WTC11 (cell line): ENCODE measurements at places on chromosomes 5 and 9. TPM values are rescaled to one million over a fixed set of nuclear protein-coding genes. Genes with fewer than 3 reads are reported as not detected.

Gene UBE2QL1
- total RNA-seq: 0.46 to 0.50 TPM (median 0.46 TPM) in 3 replicates

Gene ORM1
- total RNA-seq: 3.9 to 7.2 TPM (median 5.4 TPM) in 3 replicates

Gene LRRC14B
- 0.11 TPM in 1 of 3 replicates, not detected in the others for total RNA-seq

Gene NR2F1
- total RNA-seq: 0.18 to 0.34 TPM (median 0.31 TPM) in 3 replicates

Gene CEP72
- total RNA-seq: 26.6 to 29.9 TPM (median 29.2 TPM) in 3 replicates

Gene ZNF366
- not detected in 3 replicates for total RNA-seq

Gene PNPLA7
- total RNA-seq: 1.3 to 1.6 TPM (median 1.6 TPM) in 3 replicates

Gene ZNF658
- total RNA-seq: 5.0 to 5.7 TPM (median 5.4 TPM) in 3 replicates

Gene GABRA6
- total RNA-seq: not detected in 3 replicates

Gene NMUR2
- 0.16 TPM in 1 of 3 replicates, not detected in the others for total RNA-seq

Gene SMIM32
- 0.18 to 0.37 TPM in 2 of 3 replicates, not detected in the other for total RNA-seq

Gene ATP10B
- 0.11 TPM in 3 replicates for total RNA-seq

Gene BBLN
- total RNA-seq: 77.1 to 86.9 TPM (median 86.6 TPM) in 3 replicates

Gene HAND1
- total RNA-seq: not detected in 3 replicates

Gene DEPDC1B
- total RNA-seq: 47.2 to 55.1 TPM (median 50.5 TPM) in 3 replicates

Gene VAV2
- 31.1 to 39.7 TPM (median 34.9 TPM) in 3 replicates for total RNA-seq

Gene RANBP3L
- total RNA-seq: not detected in 3 replicates

Gene RAD23B
- total RNA-seq: 150 to 180 TPM (median 160 TPM) in 3 replicates

Gene FCN2
- total RNA-seq: not detected in 3 replicates

Gene HTR1A
- 0.46 to 0.66 TPM (median 0.52 TPM) in 3 replicates for total RNA-seq

Gene VCAN
- total RNA-seq: 275 to 286 TPM (median 276 TPM) in 3 replicates

Gene SAPCD2
- 52.0 to 67.0 TPM (median 53.6 TPM) in 3 replicates for total RNA-seq

Gene AJM1
- total RNA-seq: 1.6 to 1.7 TPM (median 1.6 TPM) in 3 replicates

Gene ANKRD34B
- 1.6 to 3.6 TPM (median 3.4 TPM) in 3 replicates for total RNA-seq

Gene DMRT3
- not detected in 3 replicates for total RNA-seq

Gene PRDM9
- total RNA-seq: 0.15 TPM in 1 of 3 replicates, not detected in the others

Gene HMMR
- total RNA-seq: 69.1 to 78.5 TPM (median 73.3 TPM) in 3 replicates

Gene KLF9
- 0.78 to 1.0 TPM (median 0.82 TPM) in 3 replicates for total RNA-seq

Gene SYK
- total RNA-seq: 5.8 to 7.4 TPM (median 6.2 TPM) in 3 replicates

Gene SPINK7
- total RNA-seq: not detected in 3 replicates

Gene GRAMD2B
- total RNA-seq: 10.3 to 11.6 TPM (median 10.8 TPM) in 3 replicates

Gene SHISAL2B
- 11.1 to 15.2 TPM (median 14.8 TPM) in 3 replicates for total RNA-seq

Gene LRRC19
- total RNA-seq: not detected in 3 replicates

Gene GRIA1
- 0.76 to 0.81 TPM (median 0.76 TPM) in 3 replicates for total RNA-seq

Gene PHF24
- 0.34 to 0.59 TPM (median 0.53 TPM) in 3 replicates for total RNA-seq

Gene CXCL14
- total RNA-seq: 0.64 to 0.87 TPM (median 0.87 TPM) in 3 replicates

Gene DTWD2
- 10.3 to 13.1 TPM (median 10.4 TPM) in 3 replicates for total RNA-seq

Gene PWWP2A
- total RNA-seq: 61.1 to 63.8 TPM (median 62.4 TPM) in 3 replicates

Gene SLC34A1
- not detected in 3 replicates for total RNA-seq

Gene MVB12B
- total RNA-seq: 4.9 to 5.7 TPM (median 5.5 TPM) in 3 replicates

Gene DMRTA1
- 2.4 to 2.8 TPM (median 2.6 TPM) in 3 replicates for total RNA-seq

Gene ORM2
- total RNA-seq: 0.73 to 1.6 TPM (median 1.0 TPM) in 3 replicates

Gene FOXD4L6
- total RNA-seq: not detected in 3 replicates

Gene CCDC183
- total RNA-seq: 1.7 to 2.1 TPM (median 2.0 TPM) in 3 replicates

Gene SLC27A6
- 3.6 to 4.0 TPM (median 3.9 TPM) in 3 replicates for total RNA-seq

Gene HTR4
- not detected in 3 replicates for total RNA-seq

Gene PCDHGA10
- total RNA-seq: 10.7 to 11.9 TPM (median 11.0 TPM) in 3 replicates

Gene TOR4A
- 7.3 to 11.8 TPM (median 11.3 TPM) in 3 replicates for total RNA-seq

Gene MRNIP
- 35.2 to 42.0 TPM (median 36.7 TPM) in 3 replicates for total RNA-seq

Gene LHX3
- total RNA-seq: 0.11 TPM in 1 of 3 replicates, not detected in the others
